ENCODE measurements at places on chromosomes 3 and 15.

DNA sequence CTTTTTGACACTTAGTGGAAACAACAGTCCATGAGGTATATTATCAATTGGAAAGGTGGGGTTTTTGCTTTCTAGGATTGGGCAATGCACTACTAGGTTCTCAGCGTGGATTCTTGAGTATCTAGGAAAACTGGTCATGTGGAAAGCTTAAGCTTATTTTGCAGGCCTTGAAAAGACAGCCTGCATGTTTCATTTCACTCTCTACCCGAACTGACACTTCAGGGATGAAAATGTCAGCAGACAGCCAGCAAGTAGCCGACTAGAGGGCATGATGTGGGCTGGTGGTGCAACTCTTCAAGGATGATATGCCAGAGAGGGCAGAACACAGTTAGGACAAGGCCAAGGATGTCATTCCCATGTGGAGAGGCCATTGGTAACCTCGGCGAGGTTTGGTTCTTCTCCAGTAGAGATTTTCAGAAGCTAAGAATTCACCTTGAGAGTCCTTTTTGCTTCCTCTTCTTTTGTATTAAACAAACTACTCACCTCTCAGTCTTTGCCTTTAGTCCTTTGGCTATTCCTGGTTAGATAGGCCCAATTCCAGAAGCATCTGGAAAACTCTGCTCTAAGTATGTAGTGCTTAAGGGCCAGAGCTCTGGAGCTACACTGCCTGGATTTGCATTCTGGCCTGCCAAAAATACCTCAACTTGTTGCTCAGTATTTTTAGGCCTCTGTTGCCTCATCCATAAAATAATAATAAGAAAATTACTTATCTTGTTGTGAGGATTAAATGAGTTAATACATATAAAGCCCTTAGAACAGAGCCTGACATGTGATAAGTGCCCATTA lies 17.9 kb downstream of the LPP start:
- no peak for DNase-seq

GRCh38 chr15:55281517-55282228 lies 7.9 kb downstream of the RAB27A start:
- no peak for DNase-seq

DNA sequence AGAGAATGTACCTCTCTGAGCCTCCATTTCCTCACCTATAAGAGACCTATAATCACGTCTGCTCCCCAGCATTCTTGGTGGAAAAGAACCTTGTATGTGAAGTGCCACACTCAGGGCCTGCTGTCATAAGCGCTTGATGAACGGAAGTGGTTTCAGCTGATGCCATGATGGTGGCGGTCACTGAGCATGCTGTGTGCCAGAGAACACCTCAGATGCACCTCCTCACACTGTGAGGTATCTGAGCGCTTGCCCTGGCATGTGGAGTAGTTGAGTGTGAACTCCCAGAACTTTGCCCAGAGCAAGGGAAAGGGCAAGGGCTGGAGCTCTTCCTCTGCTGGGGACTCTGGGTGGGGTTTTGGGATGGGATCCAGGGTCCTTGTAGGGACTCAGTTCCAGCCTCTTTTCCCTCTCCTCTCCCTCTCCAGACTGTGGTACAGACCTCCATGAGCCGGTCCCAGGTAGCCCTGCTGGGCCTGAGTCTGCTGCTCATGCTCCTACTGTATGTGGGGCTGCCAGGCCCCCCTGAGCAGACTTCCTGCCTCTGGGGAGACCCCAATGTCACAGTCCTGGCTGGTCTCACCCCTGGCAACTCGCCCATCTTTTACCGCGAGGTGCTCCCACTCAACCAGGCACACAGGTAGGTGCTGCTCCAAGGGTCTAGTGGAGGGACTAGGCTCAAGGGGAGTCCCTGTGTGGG lies 2.7 kb downstream of the ABHD14A start:
- DNase-seq, result no peak

DNA sequence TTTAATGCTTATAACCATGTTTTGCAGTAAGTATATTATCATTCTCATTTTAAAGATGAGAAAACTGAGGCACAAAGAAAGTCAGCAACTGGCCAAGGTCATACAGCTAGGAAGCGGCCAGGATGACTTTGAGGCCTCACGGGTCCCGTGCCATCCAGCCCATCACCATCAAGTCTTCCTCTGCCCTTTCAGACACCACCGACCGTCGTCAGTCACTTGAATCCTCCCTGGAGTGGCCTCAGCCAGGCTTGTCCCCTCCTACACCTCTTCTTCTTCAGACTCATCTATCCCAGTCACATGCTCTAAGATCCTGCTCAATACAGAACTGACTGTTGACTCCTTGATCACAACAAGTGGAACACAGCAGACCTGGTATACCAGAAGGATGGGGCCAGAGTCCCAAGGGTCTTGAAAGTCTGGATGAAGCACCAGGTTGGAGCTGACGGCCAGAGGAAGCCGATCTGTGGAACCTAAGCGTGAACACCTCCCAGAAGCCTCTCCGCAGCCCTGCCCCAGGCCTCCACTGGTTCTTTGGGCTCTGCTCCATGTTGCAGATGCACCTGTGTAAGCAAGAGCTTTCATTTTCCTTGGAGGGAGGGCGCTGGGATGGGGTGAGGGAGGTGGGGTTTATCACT lies 22.1 kb downstream of the ITGA11 start:
- no peak for DNase-seq

DNA sequence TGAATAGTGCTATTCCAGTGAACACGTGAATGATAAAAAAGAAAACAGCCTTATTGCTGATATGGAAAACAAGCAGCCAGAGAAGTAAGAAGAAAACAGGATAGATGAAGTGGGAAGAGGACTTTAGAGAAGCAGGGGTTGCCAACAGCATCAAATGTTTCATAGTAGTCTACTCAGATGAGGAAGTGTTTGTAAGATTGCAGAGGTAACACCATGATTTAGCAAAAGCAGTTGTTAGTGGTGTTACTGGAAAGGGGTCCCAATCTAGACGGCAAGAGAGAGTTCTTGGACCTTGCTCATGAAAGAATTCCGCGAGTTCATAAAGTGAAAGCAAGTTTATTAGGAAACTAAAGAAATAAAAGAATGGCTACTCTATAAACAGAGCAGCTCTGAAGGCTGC lies 108.8 kb upstream of the MCTP2 start:
- DNase-seq, result no peak

DNA sequence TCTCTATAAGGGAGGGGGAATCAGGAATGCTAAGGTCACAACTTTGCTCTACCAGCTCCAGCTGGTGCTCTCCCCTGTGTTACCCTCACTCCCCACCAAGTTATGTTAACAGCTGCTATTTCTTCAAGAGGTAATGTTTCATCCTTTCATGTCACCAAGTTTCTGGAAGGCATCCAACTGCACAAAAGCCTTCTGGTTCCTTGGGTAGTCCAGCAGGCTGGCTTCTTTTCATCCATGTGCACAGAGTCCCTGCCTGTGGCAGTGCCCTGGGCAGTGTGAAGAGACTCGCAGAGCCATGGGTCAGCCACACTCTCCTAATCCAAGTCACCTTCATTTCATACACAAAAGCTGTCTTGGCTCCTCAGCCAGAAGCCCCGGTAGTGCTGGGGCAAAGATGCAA lies 737.5 kb upstream of the LMCD1 start:
- no peak for DNase-seq

- no peak for DNase-seq
Observed at GRCh38 chr3:135097276-135097946, 302.4 kb downstream of the EPHB1 start.

GRCh38 chr3:126313166-126313565 lies 44.0 kb downstream of the KLF15 start:
- no peak for DNase-seq

GRCh38 chr3:117629505-117629904 lies 919.9 kb downstream of the TUSC7 start:
- DNase-seq, result no peak

DNA sequence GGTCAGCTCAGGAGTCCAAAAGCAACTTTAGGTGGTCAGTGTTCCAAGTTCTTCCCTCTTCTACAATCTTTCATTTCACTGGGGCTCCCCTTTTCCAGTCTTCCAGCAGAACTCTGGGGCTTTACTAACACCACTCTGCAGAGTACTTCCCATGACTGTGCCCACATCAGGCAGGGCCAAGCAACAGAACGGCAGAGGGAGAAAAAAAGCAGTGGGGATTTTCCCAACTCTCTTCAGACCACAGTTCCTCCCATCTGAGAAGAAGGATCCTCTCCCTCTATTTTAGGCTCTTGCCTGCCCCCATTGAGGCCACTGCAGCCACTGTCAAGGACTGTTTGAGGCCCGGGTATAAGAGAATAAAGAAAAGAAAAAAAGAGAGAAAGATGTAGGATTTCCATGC lies 70.7 kb downstream of the TTBK2 start:
- DNase-seq, result no peak

DNA sequence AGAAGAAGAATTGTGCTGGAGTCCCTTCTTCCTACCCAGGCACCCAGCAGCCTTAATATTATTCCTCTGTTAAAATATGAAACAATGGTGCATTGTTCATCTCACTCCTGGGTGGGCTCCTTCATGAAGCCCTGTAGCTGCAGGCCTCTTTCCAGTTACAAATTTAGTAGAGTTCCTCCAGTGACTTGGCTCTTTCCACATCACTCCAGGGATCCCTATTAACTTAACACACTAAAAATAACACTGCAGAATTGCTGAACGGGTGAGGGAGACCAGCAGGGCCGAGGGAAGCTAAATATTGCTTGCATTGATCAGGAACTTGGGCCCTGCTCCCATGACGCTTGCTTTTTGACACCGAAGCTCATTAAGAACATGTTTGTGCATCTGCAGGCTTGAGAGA lies 142.3 kb downstream of the PDCD6IP start:
- no peak for DNase-seq

DNA sequence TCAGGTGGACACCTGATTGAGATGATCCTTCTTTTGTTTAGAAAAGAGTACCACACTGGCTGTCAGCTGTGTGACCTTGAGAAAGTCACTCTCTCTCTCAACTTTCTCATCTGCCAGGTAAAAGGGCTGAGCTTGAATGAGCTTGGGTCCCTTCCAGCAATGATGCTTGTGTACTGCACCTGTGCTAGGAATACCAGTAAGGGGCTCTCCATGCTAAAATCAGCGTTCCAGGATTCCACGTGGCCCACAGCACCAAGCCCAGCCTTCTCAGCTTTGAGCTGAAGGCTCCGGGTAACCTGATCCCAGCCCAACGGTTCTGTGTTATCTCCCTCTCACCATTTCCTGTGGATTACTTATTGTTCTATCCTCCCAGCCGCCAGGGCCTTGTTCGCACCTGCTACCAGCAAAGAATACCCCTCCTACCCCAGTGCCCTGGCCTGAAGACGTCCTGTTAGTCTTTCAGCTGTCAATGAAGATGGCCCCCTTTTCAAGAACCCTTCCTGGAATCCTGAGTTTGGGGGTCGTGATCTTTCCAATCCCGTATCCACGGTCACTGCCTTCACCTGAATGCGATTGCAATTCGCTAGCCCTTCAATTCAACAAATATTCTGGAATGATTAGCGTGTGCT lies 54.2 kb upstream of the CGNL1 start:
- no peak for DNase-seq

GRCh38 chr3:158185711-158186110 lies 75.8 kb downstream of the RSRC1 start:
- no peak for DNase-seq

DNA sequence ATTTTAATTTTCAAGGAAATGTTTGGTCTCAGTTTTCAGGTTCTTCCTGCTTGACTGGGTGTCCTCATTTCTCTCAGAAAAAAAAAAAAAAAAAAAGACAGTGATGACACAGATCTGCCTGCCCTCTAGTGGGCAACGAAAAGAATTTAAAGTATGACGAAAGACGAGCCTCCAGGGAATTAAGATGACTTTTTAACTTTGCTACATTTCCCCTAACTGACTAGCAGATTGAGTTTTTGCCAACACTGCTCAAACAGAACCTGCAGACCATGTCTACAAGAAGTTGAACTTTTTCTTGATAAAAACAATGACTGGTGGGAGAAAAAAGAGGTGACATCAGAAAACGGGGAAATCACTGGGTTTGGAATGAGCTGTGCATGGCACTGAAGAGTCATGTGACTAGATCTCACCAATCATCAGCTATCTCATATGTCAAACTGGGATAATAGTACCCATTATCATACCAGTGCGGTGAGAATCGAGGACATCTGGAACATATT lies 40.8 kb downstream of the EOMES start:
- DNase-seq, result no peak

DNA sequence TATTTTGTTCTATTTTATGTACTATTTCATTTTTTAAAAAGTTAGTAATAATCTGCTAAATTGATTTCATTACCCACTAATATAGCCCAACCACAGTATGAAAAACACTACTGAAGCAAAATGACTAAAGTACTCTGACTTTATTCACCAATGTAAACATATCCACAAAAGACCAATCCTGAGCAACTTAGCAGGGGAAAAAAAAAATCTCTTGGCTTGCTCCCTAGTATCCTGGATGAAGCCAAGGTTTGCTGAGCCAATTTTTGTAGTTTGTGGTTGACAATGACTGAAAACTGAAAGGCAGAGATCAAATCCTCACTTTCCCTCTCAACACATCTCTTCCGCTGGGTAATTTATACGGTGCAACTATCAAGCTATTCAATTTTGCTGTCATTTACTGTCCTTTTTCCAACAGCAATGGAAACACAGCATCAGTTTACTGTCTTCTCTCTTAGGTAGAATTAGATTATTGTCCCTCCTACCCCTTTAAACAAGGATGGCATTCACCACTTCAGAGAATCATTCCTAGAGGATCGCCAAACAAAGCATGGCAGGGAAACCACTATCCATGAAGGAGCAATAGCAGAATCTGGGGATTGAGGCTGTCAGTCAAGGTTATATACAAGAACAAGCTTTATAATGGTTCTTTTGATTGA lies 149.7 kb downstream of the THRB start:
- DNase-seq, result no peak

DNA sequence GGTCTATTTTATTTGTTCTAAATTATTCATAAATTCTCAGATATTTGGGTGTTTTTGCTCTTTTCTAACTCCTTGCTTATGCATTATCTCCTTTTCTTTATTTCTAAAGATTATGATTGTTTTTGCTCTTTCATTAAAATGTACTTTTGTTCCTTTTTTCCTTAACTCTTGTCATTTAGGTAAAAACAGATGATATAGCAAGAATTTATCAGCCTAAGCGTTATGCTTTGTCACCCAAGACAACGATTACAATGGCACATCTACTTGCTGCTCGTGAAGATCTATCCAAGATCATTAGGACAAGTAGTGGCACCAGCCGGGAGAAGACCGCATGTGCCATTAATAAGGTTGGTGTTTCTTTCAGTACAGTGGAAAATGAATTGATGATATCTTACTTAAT lies 27.2 kb downstream of the FAM98B start:
- no peak for DNase-seq
